Activated naive CD8-positive, alpha-beta T cell treated with anti-CD3 and anti-CD28 coated beads, Interleukin-2, amount 10 ng/mL, durations not matched to agents 7 days and 5 days (primary cell): ENCODE measurements at places on chromosomes 6 and 20. TPM values are rescaled to one million over a fixed set of nuclear protein-coding genes. Genes with fewer than 3 reads are reported as not detected.

The NFKBIE gene
- total RNA-seq: 14.3 TPM

The REV3L gene
- total RNA-seq: 23.0 TPM

The SH3BGRL2 gene
- total RNA-seq: 0.89 TPM

The CALHM5 gene
- not detected for total RNA-seq
